ENCODE measurements at places on chromosomes 5 and 9.
A peak's percentile ranks its signal among the peaks of the same experiment; 100 is the strongest.

GRCh38 chr9:5884191-5884590, 6.5 kb upstream of the MLANA start:
- DNase-seq, result no peak

GRCh38 chr5:127988146-127988760, 95.3 kb upstream of the SLC12A2 start:
- no peak for DNase-seq

DNA sequence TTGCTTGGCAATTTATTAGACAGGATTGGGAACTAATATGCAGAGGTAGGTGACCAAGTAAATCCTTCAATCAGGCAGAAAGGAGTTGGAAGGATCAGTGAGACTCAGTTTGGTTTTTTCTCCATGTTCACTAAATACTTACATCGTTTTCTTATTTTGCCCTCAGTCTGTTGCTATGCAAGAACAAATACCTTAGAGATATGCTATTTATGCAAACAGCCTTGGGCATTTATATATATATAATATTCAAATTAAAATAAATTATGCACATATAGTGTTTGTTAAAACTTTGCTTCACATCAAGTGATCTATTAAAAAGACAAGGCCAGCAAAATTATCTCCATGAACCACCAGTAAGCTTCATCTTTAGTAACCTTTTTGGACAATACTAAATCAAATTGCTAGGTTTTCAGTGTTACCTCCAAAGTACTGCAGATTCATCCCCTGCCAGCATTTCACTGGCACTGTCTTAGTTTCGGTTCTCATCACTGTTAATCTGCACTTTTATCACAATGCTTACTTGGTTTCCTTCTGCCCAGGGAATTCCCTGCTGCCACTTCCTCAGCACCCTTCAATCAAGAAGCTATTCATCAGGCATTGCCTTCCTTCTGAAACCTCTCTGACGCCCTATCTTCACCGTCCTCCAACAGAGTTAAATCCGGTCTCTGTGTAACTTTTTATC, 26.0 kb upstream of the LIFR start:
- DNase-seq, result no peak

GRCh38 chr9:136054146-136054545, 40.9 kb downstream of the NACC2 start:
- no peak for DNase-seq

- DNase-seq, result peak; percentile 6
Observed at GRCh38 chr9:101566904-101567724, 27.7 kb downstream of the PPP3R2 start.

Measured in activated T-cell treated with anti-CD3 and anti-CD28 coated beads for 24 hours (primary cell).